Right ventricle myocardium superior (tissue), 1 donor: ENCODE measurements at places on chromosomes 12 and 14.

DNA sequence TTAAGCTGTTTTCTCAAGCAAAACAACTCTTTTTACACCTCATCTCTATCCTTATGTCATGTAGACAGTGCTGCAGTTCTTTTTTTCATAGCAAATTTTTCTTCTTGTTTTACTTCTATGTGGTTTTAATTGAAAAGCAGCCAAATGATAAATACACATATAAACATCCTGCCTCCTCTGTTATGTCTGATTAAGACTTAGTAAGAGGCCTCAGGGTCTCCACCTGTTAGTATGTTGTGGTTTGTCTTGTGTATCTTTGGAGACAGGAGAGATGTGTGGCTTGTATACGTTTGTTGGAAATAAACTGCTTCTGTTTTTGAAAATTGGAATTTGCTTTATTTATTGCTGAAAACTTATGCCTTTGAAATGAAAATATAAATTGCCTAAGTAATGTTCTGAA is 32.0 kb downstream of the PEX5 start:
- DNase-seq = no peak

- no peak for DNase-seq
Observed at GRCh38 chr14:91413547-91414474, 3.8 kb downstream of the CCDC88C start.

DNA sequence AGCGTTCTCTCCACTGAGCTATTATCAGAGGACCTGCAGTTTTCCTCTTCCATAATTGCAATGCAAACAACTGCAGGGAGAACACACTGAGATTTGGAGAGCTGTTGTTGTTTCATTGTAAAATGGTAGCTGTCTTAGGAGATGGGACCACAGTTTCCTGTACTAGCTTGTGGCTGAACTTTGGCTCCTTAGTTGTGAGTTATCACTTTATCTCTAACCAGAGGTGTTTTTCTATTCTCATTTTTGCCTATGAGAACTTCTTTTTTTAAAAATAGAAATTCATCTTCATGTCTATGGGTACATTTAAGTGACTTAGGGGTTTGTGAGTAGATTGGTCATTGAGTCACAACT is 216.5 kb downstream of the SLC38A4 start:
- no peak for DNase-seq

- DNase-seq = no peak
Observed at GRCh38 chr12:128844031-128844635, 9.1 kb upstream of the GLT1D1 start.
